BJ (cell line): ENCODE measurements at places on chromosomes 13 and 19.

GRCh38 chr19:47190167-47190727 lies 40.8 kb downstream of the BBC3 start:
- DNase-seq: no peak

GRCh38 chr13:91389186-91389585 lies 9.2 kb upstream of the GPC5 start:
- no peak for DNase-seq

- no peak for DNase-seq
Measured at GRCh38 chr13:110330491-110331011, 23.5 kb downstream of the COL4A2 start.

DNA sequence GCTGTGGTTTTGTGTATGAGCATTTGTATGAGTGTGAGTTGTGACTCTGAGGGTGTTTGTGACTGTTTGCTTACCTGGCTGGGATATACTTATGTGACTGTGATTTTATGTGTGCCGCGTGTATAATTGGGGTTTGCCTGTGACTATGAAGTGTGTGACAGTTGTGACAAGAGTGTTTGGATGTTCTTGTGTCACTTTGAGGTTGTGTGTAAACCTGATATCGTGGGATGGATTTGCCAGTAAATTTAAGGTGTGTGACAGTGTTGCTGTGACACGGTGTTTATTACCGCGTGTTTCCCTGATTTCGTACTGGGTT lies 442 bp downstream of the ZNF420 start:
- no peak for DNase-seq

DNA sequence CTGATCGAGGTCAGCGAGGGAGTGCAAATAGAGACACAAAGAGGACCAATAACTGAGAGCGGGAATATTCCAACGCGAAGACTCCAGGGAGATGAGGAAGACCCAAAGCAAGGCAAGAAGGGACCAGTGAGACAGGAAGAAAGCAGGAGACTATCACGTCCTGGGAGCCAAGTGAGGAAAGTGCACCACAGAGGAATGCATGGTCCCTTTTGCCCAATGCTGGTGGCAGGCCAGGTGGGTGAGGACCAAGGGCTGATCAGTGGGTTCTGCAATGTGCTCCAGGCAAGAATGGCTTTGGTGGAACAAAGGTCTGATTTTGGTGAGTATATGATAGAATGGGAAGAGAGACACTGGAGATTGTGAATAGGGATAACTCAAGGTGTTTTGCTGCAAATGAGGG lies 25.4 kb downstream of the CHST8 start:
- DNase-seq: no peak
